ENCODE measurements at places on chromosomes 6 and 20. TPM values are rescaled to one million over a fixed set of nuclear protein-coding genes. Genes with fewer than 3 reads are reported as not detected.

PAK1IP1 gene
- polyA plus RNA-seq, result 14.1 TPM

NFS1 gene
- 18.1 TPM for polyA plus RNA-seq

DBNDD2 gene
- polyA plus RNA-seq, result not detected

AGER gene
- 0.58 TPM for polyA plus RNA-seq

BEND3 gene
- polyA plus RNA-seq, result 0.90 TPM

CAGE1 gene
- polyA plus RNA-seq, result not detected

OPN5 gene
- polyA plus RNA-seq, result not detected

RPP40 gene
- 11.2 TPM for polyA plus RNA-seq

KIF25 gene
- polyA plus RNA-seq, result not detected

ANKRD6 gene
- polyA plus RNA-seq, result 6.6 TPM

BPI gene
- polyA plus RNA-seq, result not detected

FOXC1 gene
- polyA plus RNA-seq, result not detected

TTBK1 gene
- polyA plus RNA-seq, result 0.04 TPM

PTPN1 gene
- polyA plus RNA-seq, result 73.8 TPM

CALHM4 gene
- not detected for polyA plus RNA-seq

BPIFA1 gene
- not detected for polyA plus RNA-seq

SUMO4 gene
- polyA plus RNA-seq, result 0.79 TPM

PLAGL1 gene
- polyA plus RNA-seq, result 4.5 TPM

ABHD12 gene
- polyA plus RNA-seq, result 20.3 TPM

EPB41L1 gene
- 0.83 TPM for polyA plus RNA-seq

COL21A1 gene
- polyA plus RNA-seq, result not detected

ZSCAN31 gene
- 0.56 TPM for polyA plus RNA-seq

BNIP5 gene
- not detected for polyA plus RNA-seq

All from IgD-negative memory B cell (primary cell).